ENCODE measurements at places on chromosomes 1 and 21. TPM values are rescaled to one million over a fixed set of nuclear protein-coding genes. Genes with fewer than 3 reads are reported as not detected.

Gene LCA5L
- total RNA-seq, result 1.7 TPM

Gene SELE
- not detected for total RNA-seq

Gene NEGR1
- total RNA-seq, result 19.2 TPM

Gene RIPK4
- total RNA-seq, result 30.3 TPM

Gene FCRLB
- 1.9 TPM for total RNA-seq

All from Calu3 (cell line).